ENCODE measurements at places on chromosomes 3 and 15.

- no peak for DNase-seq
These were observed 69.8 kb upstream of the SLC4A7 start for GRCh38 chr3:27553886-27554540.

DNA sequence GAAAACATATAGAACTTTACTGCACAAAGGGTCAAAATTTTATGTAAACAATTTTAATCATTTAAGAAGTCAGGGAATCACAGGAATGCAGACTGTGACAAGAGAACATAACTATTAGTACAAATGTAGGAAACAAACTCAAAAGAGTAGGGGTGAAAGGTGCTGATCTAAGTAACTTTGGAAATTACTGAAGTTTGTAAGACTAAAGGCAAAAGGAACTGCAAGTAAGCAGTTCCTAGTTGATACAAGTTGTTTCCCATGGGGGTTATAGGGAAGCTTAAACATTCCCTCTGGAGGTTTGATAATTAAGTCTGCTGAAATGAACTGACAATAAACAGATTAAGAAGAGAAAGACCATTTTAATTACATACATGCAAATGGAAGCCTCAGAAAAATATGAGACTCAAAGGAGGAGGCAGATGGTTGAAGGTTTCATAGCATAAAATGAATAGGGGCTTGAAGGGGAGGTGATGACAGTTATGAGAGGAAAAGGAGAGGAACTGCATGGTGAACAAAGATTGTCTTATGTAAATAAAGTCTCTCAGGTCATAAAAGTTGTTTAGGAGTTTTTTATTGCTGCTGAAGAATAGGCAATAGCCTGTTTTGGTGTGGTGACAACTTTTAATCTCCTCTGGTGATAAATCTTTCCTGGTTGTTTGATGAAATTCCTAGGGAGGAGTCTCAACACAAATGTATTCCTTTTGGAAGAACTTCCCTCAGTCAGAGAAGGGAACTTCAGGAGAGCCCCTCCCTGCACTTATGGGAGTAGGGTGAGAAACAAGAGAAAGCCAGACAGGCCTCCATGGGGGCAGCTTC is 17.1 kb downstream of the SETMAR start:
- DNase-seq = no peak

- DNase-seq = no peak
These were observed at the start of gene MME for GRCh38 chr3:155079746-155080487. Gene MME (plus strand): TSS chr3:155080319. CDS start chr3:155084168, 3,849 bp downstream.

DNA sequence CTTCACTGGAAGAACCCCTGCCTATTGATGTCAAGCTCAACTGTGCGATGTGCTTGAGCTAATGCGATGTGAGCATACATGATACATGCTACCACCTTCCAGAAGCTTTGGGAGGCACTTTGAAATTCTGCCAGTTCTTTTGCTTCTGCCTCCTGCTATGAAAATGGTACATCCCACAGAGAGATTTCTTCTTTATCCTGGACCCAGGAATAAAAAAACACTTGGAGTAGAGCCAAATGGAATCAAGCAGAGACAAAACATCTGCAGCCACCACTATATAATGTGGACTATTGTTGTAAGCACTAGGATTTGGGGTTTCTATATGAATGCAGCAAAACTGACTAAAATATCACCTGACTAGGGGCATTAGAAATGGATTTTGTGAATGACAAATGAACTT is 119.9 kb upstream of the GAP43 start:
- no peak for DNase-seq

DNA sequence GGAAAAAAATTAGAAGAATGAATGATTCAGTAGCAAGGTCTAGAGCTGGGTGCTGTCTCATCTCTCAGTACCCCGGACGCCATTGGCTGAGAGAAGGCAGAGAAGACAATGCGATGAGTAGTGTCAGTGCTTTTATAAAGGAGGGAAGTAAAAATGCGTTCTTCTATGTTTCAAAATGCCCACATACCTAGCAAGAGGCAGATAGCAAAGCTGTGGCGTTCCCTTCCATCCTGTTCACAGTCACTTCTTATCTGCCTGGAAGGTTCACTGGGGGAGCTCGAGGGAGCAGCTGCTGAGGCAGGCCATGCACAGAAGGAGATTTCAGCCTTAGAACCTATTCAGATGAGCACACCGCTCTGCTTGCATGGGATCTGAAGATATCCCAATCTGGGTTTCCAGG is 234.0 kb downstream of the RPLP1 start:
- DNase-seq = no peak

- DNase-seq = no peak
These were observed 464.1 kb upstream of the RARB start for GRCh38 chr3:24963762-24964625.

- DNase-seq = no peak
These were observed 1.3 kb downstream of the CAMK2N2 start for GRCh38 chr3:184259878-184260723.

DNA sequence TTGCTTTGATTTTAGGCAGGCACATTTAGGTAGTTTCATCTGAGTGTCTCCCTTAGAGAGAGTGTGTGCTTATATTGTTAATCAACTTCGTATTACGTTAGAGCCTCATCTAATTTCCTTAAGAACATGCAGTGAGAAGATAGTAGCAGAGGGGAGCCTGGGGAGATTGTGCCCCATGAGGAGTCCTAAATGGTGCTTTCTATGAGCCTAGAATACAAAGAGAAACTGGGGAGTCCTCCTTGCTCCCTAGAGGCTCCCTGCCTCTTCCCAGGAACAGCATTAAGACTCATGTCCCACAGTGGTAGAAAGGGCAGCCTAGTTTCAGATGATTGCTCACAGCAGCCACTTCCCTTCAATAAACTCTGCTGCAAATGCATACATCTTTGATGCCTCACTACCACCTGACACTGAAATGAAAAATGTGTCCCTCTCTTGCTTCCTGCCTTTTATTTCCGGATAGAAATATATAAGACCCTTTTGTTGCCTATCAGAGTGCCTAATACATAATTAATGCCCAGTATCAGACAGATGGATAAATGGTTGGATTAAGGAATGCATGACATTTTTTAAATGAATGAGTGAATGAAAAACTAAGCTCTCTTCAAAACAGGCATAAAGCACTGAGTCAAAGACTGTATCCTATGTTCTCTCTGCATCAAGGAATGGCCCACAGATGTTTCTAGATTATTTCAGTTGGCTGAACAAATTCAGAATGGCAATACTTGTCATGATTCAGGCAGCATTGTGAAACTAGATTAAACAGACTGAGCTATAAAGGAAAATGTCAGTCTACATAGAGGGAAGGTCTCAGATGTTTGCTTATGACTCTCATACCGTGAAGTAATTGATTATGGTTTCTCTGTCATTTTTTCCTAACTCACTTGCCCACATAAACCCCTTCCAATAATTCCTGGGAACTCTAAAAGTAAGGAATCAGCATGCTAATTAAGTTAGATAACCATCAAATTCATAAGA is 362.1 kb downstream of the LRRC3B start:
- DNase-seq = no peak

DNA sequence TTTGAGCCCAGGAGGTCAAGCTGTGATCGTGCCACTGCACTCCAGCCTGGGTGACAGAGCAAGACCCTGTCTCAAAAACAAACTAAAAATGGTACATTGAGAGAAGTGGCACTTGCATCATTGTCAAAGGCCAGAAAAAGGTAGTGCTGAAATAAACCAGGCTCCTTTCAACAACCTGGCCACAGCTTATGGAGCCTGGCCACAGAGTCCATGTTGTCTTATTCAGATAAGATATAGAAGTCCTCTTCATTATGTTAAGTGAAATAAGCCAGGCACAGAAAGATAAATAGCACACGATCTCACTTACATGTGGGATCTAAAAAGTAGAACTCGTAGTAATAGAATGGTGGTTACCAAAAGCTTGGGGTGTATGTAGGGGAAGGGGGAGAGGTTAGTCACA is 34.8 kb downstream of the EMC4 start:
- DNase-seq = no peak

DNA sequence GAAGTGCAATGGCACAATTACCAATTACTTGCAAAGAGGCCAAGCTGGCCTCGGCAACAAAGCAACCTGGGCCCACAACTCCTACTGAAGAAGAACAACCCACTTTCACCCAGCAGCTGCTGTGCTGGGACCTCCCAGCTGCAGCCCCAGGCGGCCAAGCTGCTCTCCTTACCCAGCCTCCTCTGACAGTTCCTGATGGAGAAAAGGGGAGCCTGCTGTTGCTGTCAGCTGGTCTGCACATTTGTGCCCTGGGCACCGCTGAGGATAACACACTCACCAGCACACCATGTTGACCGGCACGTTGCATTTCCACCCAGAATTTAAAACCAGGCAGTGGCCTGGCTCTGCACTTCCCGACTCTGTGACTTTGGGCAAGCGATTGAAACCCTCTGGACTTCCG is 33.6 kb downstream of the SSUH2 start:
- DNase-seq = no peak

- no peak for DNase-seq
These were observed 127.9 kb downstream of the CD47 start for GRCh38 chr3:107962946-107963345.

GRCh38 chr3:172087602-172088580 is 48.5 kb downstream of the FNDC3B start:
- no peak for DNase-seq

GRCh38 chr15:68635141-68635540 is 56.3 kb downstream of the CORO2B start:
- no peak for DNase-seq

- no peak for DNase-seq
These were observed 114.8 kb downstream of the BBX start for GRCh38 chr3:107637416-107638183.

DNA sequence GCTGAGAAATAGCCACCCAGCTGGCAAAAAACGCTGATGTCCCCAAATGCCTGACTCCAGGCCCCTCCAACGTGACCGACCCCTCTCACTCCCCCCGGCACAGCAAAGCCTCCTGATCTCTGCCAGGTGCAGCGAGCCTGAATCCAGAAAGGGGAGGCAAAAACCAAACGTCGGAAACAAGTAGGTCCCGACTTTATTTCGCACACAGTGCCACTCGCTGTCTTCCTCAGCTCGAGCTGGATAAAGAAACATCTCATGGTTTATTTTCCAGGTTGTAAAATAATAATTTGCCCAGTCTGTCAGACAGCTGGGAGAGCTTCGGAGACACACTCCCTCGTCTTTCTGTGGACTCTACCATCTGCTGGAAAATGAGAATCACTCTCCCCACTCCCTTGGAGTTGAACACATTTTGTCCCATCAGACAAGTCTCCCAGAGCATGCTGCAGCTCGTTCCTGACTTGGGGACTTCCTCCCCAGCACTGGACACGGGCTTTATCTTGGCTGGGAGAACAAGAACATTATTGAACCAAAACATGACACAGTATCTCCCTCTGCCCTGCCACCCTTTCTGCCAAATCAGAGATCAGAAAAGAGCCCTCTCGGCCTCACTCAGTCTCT is 142.8 kb downstream of the NUP210 start:
- DNase-seq = no peak

DNA sequence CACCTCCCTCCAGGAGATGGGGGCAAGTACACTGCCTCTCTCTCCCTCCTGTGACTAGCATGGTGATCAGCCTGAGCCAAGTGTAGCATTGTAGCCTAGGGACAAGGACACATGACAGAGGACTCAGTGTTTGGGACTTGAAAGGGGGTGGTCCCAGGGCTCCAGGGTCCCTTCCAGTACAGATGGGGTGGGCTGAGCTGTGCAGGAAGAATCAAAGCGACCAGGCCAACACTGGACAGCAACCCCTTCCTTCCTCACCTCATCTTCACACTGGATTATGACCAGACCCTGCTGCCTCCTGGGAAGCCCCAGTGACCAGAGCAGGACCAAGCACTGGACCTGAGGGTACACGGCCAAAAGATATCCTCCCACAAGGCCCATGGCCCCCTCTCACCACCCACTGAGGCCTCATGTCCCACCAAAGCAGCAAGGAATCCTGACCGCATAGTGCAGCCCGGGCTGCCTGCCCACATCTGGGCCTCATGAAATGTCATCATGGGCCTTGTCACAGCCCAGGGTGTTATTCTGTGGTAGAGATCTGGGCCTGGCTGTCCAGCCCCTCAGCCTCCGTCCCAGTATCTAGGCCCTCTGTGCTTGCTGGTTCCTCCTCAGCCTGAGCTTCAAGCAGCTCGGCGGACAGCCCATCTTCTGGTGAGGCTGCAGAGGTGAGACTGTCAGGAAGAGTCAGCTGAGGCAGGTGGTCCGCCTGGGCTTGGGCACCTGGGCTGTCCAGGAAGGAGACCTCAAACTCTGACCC is 9.5 kb downstream of the GORASP1 start:
- no peak for DNase-seq

DNA sequence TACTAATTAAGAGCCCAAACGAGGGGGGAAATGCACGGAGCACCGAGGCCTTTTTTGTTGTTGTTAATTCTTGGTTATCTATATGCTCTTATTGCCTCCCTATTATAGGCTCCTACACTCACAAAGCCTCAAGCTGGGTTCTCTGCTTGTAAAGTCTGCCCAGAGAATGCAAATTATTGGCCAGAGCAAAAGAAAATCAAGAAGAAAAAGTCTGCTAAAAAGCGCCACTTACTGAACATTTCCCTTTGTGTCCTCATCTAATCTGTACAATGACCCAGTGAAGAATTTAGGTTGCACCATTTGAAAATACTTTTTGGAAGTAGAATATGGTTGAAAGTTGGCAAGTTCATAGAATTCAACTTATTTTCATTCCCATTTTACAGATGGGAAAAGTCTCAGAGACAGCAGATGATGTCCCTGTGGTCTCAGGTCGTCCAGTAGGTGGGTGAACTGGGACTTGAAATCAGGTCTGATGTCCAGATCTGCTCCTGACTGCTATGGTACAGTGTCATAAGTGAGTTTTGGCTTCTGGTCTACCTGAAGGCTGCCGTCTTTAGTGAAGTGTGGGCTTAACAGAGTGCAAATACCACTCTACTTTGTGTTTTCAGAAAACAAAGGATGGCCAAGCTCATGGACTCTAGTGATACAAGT is 1.1 kb upstream of the TNFAIP8L3 start:
- no peak for DNase-seq

DNA sequence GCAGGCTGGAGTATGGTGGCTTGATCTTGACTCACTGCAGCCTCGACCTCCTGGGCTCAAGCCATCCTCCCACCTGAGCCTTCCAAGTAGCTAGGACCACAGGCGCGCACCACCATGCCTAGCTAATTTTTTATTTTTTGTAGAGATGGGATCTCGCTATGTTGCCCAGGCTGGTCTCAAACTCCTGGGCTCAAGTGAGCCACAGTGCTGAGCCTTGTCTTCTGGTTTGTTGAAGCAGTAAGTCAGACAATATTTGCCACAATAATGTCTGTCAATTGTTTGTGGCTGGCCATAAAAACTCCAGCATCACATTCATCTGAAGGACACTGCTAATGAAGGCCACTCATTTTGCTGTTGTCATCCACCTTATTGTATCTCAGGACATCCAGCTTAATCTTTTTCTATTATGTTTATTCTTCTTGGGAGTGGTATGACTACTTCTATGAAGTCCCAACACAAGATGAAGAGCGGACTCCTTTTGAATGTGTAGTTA is 185.9 kb downstream of the FNDC3B start:
- DNase-seq = no peak
